ENCODE measurements at places on chromosomes 1 and 21.
A peak's percentile ranks its signal among the peaks of the same experiment; 100 is the strongest.

- no peak for DNase-seq
These were observed 21.3 kb downstream of the TMCC2 start for GRCh38 chr1:205248793-205249601.

GRCh38 chr21:29423099-29423870 is 124.6 kb downstream of the BACH1 start:
- DNase-seq = no peak

GRCh38 chr1:177305040-177306018 is 134.6 kb downstream of the BRINP2 start:
- DNase-seq = no peak

DNA sequence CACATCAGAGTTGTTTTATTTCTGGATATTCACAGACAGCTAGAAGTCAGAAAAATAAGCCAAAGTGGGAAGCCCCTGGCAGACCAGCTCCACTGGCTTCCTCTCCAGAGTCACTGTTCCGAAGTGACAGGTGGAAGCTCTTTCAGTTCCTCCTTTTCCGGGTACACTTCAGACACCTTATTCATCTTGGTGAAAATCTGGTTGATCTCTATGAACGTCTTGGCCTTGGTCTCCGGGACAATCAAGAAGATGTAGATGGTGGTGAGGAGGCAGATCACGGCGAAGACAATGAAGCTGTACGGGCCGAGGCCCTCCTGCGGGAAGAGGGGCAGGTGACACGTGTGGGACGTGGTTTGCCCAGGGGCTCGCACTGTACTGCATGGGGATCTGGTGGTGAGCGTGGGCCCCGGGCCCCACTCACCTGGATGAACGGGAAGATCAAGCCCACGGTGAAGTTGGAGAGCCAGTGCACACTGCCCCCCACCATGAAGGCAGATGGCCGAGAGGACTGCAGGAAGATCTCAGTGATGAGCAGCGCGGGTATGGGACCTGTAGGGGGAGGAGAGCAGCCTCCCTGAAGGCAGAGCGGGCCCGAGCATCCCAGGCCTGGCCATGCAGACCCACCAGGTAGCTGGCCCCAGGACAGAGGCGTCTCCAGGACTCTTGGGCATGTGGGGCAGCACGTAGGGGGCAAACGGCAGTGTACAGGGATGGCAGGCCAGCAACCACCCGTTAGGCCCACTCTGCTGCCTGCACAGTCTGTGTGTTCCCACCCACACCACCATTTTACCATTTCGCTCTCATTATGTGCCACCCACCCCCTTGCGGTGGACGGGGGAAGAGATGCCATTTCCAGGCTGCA is 11.5 kb upstream of the SLC2A7 start:
- no peak for DNase-seq

GRCh38 chr1:216464489-216464888 is 41.2 kb upstream of the USH2A start:
- no peak for DNase-seq

DNA sequence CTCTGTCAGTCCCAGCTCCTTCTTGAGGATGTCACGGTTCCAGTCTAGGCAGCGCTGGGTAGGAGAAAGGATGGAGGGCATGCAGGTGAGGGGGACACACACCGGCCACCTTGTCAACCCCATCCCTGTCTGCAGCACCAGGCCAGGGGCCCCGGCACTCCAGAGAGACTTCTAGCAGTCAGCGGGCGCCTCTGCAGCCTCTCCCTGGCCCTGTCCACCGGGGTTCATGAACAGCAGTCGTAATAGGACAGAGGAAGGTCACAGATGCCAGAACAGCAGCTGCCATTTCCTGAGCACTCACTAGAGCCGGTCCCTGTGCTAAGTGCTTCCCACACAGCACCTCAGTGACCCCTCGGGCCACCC is 16.3 kb upstream of the SDHB start:
- no peak for DNase-seq

- DNase-seq = no peak
These were observed 189.4 kb upstream of the PALMD start for GRCh38 chr1:99456536-99456935.

DNA sequence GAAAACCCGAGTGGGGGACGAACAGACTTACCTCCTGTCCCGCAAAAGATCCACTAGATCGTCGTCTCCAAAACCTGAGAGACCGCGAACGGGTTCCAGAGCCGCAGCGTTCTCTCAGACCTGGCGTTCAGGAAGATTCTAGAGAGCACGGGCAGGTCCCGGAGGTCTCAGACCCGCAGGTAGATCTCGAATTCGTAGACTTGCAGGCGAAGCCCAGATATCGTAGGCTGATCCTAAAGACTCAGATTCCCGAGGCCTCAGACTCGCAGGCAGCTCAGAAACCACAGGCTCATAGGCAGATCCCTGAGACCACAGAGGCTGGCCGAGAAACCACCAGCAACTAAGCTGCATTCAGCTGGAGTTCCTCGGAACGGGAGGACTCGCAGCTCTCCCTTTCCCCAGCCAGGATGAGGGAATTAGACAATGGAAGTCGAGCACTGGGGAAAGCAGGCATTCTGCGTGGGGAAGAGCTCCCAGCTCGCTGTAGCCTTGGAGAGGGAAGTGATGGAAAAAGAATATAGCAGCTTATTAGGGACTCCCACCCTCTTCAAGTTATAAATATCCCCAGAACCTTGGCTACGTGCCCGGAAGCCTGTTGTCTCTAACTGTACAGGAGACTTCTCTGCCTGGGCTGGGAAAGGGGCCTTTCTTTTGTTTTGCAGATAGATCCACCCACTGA is at the start of gene ZNF436:
Gene ZNF436 (minus strand): TSS at position 502 of the 679 bp plus-strand sequence. CDS start 1,831 bp downstream, outside the sequence.
- DNase-seq = peak; percentile 31

DNA sequence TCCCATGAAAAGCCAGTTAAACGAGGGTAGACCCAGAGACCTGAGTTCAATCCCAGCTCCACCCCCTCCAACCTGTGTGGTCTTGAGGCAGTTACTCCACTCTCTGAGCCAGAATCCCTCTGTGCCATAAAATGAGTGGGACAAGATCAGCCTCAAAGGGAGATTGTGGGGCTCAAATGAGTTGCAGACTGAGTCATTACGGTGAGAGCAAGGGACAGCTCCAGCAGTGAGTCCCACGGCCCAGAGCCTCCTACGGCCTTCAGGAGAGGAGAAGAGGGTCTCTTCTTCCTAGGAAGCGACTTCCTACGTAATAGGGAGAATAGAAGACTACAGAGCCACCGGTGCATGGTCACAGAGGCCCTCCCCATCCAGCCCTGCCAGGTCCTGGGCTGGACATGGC is 6.7 kb upstream of the CAMK2N1 start:
- DNase-seq = no peak

GRCh38 chr1:162498496-162498810 is 835 bp downstream of the UHMK1 start:
- no peak for DNase-seq

GRCh38 chr21:41707231-41707959 is 59.5 kb downstream of the RIPK4 start:
- DNase-seq = no peak

GRCh38 chr21:44919913-44920693 is 596 bp downstream of the ITGB2 start:
- DNase-seq = no peak
